ENCODE measurements at places on chromosomes 7 and 10. TPM values are rescaled to one million over a fixed set of nuclear protein-coding genes. Genes with fewer than 3 reads are reported as not detected.

DNA sequence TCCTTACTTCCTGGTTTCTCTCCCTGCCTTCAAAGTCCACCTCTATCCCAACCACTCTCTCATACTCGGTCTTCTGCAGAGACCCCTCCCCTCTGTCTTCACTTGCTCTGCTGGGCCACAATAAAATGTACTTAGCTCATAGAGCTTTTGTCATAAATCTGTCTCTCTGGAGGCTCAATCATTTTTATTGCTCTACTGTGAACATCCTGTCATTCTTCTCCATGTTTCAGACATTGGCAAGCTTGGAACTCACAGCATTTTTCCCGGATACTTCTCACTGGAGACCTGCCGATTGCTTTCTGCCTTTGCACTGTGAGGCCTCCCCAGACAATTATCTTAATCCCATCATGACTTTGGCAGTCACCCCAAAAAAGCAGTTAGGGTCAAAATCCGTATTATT, 192.3 kb upstream of the ZMIZ1 start:
- no peak for DNase-seq

- DNase-seq, result no peak
Observed at GRCh38 chr7:128042012-128042411, 10.8 kb upstream of the LRRC4 start.

- peak; percentile 61 for DNase-seq
Observed at GRCh38 chr7:130721486-130722277, 12.3 kb downstream of the KLF14 start.

GRCh38 chr10:60606343-60607080, 171.8 kb upstream of the CDK1 start:
- no peak for DNase-seq

- DNase-seq, result peak; percentile 76
Observed at GRCh38 chr10:6580279-6581029, 378 bp upstream of the PRKCQ start.

DNA sequence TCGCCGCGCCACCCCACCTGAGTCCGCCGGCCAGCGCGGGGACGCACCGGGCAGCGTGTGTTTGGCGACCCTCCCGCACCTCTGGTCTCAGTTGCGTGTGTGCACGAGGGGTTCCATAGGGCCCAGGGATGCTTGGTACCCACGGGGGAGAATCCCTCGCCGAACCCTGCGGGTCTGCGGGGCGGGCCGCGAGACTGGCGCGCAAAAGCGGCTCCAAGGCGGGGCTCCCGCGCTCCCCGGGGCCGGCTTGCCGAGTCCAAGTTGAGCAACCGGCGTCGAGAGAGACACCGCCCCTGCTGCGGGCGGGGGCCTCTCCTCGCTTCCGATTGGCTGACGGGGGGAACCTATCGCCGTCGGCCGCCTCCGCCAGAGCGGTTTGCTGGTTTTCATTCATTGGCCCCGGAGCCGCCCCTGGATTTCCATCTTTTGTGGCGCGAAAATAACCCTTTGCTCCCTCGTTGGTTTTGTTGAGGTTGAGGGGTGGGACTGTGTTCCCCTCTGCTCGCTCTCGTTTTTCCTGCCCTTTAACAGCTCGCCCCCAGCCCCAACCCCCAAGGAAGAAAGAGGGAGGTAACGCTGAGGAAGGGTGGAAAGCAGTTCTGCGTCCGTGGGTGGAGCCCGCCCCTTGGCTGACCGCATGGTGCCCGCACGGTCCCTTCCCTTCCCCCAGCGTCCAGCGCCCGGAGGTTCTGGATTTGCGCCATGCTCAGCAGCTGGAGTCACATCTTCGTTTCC, 4.0 kb upstream of the IGF2BP3 start:
- peak; percentile 99 for DNase-seq

GRCh38 chr7:79304711-79305110, 148.8 kb downstream of the MAGI2 start:
- DNase-seq, result peak; percentile 75

- no peak for DNase-seq
Observed at GRCh38 chr7:37344886-37345579, 103.6 kb downstream of the ELMO1 start.

DNA sequence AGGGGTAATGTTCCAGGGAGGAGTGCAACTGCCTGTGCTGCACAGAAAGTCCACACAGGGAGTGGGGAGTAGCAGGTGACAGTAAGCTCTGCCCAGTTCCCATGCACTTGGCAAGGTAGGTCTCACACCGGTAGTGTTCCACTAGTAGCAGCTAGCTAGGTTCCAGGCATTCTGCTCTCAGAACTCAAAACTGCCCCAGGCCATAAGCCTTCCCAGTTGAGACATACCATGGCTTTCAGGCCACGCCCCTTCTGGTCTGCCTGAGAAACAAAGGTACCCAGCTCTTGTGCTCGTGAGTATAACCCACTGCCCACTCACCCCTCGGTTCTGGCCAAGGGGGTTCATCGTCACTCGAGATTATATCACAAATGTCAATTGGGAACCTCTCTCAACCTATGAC, 12.6 kb downstream of the CASP7 start:
- DNase-seq, result no peak

DNA sequence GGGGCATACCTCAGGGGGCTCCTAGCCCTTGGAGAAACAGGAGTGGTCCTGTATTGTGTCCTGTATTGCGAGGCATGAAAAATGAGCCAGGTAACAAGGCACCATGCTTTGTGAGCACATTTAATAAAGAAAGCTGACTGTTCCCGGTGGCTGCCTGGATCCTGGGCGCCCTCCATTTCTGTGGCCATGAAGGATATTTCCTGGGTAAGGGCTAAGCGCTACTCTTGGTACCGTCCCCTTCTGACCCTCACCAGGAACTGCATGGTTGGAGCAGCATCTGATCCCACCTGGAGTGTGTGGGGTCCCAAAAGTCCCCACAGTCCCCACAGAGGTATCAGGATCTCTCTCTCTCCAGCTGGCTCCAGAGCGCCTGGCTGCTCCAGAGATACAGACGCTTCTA, 139.5 kb downstream of the MAPK8 start:
- no peak for DNase-seq

DNA sequence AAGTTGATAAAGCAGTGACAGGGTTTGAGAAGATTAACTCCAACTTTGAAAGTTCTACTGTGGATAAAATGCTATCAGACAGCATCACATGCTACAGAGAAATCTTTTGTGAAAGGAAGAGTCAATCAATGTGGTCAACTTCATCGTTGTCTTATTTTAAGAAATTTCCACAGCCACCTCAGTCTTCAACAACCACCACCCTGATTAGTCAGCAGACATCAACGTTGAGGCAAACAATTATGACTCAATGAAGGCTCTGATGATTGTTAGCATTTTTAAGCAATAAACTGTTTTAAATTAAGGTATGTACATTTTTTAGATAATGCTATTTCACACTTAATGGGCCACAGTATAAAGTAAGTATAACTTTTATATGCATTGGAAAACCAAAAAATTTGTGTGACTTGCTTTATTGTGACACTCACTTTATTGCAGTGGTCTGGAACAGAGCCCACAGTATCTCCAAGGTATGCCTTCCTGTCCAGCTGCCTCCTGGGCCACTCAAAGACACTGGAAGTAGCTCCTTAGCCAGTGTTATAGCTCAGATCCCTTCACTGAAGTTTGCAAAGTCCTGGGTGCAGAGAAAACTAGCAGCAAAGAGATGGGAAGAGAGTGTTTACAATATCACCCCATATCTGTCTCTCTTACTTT, 293.1 kb downstream of the ARHGAP12 start:
- no peak for DNase-seq

GRCh38 chr7:155244675-155245074, 53.0 kb upstream of the INSIG1 start:
- no peak for DNase-seq

SCART1 gene
- not detected for total RNA-seq

CALD1 gene
- total RNA-seq, result 11.1 TPM

PTCD1 gene
- 14.2 TPM for total RNA-seq

SLC18A3 gene
- not detected for total RNA-seq

HOXA13 gene
- 0.70 TPM for total RNA-seq

GTF2IRD2 gene
- total RNA-seq, result 11.8 TPM

GIMAP1 gene
- not detected for total RNA-seq
